ENCODE measurements at places on chromosomes 11 and 22.
A peak's percentile ranks its signal among the peaks of the same experiment; 100 is the strongest.

GRCh38 chr11:129846508-129847335, 31.1 kb downstream of the TMEM45B start:
- DNase-seq = no peak

DNA sequence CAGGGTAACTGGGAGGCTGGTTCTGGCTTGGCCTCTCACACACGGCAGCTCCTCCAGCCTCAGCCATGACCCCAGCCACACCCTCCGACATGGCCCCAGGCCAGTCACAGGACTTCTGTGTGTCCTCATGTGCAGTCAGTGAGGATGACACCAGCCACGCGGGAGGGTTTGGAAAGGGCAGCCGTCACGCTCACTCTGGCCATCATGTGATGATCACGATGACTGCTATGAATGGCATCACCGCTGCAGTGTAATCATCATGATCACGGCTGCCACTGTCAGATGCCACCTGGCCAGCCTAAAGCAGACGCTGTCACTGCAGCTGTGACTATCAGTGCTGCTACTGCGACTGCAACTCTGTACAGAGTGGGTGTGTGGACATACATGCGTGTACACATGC, 640.9 kb downstream of the BRD1 start:
- DNase-seq = no peak

DNA sequence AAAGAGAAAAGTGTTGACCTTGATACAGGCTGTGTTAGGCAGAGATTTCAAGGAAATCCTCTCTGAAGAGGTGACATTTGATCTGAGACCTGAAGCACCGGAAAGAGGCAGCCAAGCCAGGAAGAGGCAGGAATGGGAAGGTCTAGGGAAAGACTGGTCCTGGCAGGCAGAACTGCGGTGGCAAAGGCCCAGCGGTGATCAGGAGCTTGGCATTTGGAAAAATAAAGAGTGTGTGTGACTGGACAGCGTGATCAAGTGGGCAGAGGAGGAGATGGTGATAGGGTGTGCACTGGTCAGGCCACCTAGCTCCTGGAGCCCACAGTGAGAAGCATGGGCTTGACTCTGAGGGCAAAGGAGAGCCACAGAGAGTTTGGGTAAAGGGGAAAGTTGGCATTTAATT, 27.2 kb upstream of the GAB4 start:
- no peak for DNase-seq

- DNase-seq = peak; percentile 80
Measured at GRCh38 chr22:40855071-40855978, 1.1 kb downstream of the ST13 start.

DNA sequence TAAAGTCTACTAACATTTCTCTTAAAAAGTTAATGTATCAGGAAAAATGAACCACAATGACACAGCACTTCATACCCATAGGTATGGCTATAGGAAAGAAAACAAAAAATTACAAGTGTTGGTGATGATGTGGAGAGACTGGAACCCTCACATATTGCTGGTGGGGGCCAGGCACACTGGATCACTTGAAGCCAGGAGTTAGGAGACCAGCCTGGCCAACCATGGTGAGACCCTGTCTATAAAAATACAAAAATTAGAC, 26.7 kb downstream of the TCF20 start:
- no peak for DNase-seq

- no peak for DNase-seq
Measured at GRCh38 chr11:57515332-57516060, at the start of gene SLC43A1. Gene SLC43A1, minus strand, starts transcription at chr11:57515702. Its CDS starts 1,591 bp downstream, at chr11:57514111.

GRCh38 chr11:116643521-116643920, 129.3 kb downstream of the BUD13 start:
- no peak for DNase-seq

DNA sequence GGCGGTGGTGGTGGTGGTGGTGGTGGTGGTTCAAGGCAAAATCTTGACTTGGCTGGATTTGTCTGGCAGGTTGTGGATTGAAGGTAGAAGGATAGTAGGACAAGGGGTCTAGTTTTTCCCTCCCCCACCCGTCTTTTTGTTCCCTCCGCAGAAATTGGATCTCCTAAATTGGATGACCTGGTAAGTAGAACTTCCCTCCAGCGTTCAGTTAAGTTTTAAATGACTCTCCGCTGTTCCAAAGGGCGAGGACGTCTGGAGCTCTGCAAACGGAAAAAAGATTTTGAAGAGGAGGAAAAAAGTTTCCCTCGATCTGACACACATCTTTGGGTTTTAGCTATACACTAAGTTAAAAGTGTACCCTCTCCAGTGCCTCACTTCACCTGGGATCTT, 422 bp upstream of the LGR4 start:
- DNase-seq = no peak

DNA sequence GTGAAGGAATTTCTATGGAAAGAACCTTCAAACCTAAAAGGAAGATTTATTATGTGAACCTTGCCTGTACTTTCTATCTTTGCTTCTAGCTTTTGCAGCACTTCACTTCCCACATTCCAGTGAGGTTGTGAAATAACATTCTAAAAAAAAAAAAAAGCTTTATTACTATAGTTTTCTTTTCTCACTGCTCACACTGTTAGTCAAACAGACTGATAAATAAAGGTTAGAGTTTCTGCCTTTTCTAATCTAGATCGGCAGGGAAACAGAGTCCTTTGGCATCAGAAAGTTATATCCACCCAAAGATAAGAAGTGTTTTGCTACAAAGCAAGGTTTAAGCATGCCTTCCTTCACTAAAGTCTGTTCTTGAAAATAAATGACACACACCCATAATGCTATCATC, 2.8 kb downstream of the AAMDC start:
- DNase-seq = peak; percentile 6

- DNase-seq = peak; percentile 73
Measured at GRCh38 chr11:832529-833113, at the start of gene CD151. Gene CD151, plus strand, starts transcription at chr11:832952. Its CDS starts 3,118 bp downstream, at chr11:836070.

DNA sequence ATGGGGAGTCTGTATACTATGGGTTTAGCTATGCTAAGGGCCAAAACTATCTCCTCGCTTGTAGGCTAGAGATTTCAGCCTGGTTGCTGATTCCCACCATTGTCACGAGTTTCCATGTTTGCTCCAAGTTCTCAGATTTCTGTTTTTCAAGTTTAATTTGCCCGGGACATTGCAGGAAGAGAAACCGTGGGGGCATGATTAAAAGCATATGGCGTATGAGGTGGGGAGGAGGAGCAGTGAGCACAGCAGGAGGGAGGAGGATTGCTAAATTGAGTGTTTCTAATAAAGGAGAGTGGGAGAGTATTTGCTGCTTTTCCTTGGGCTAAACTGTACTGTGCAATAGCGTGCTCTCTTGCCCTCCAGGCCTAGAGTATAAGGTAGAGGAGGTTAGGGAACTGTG, 558.4 kb downstream of the METTL15 start:
- DNase-seq = no peak

- DNase-seq = peak; percentile 30
Measured at GRCh38 chr11:67022341-67022933, 497 bp upstream of the SYT12 start.

DNA sequence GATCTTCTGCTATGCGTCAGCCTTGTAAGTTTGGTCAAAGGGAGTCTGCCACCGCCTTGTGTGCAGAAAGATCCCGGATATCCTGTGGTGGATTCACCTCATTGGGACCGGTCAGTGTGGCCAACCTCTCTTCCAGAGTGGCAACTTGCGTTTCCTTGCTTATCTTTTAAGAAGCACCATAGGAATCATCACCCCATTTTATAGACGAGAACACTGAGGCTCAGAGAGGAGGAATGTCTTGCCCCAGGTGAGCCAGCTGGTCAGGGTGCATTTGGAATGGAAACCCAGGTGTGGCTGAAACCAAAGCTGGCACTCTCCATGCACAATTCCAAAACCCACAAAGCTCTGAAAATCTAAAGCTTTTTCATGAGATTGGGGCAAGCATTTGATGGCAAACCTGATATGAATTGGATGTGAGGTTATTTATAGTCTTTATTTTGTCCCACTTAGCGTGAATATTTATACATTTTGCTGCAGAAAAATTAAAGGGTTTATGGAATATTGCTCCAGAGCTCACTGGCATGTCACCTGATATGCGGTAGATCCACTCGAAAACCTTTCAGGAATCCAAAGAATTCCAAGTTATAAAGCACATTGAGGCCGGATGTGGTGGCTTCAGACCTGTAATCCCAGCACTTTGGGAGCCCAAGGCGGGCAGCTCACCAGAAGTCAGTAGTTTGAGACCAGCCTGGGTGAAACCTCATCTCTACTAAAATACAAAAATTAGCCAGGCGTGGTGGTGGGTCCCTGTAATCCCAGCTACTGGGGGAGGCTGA, 12.1 kb upstream of the EIF3D start:
- DNase-seq = no peak

- no peak for DNase-seq
Measured at GRCh38 chr11:14884667-14885273, 7.3 kb downstream of the CYP2R1 start.

DNA sequence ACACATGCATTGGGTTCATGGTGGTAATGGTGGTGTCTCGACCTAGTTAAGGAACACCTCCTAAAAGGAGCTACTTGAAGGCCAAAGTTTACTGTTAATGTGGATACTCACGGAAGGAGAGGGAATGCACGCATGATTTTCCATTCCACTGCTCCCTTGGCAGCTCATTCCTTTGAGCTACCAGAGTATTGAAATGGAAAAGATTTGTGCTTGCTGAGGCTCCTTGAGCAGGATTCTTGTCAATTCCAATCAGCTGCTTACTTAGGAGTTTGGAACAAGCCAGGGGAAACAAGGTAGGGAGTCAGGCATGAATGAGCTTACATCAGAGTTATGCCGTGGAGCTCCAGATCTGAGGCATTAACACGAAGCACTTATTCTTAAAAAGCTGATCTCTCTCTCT, 108.8 kb downstream of the GRIA4 start:
- no peak for DNase-seq

DNA sequence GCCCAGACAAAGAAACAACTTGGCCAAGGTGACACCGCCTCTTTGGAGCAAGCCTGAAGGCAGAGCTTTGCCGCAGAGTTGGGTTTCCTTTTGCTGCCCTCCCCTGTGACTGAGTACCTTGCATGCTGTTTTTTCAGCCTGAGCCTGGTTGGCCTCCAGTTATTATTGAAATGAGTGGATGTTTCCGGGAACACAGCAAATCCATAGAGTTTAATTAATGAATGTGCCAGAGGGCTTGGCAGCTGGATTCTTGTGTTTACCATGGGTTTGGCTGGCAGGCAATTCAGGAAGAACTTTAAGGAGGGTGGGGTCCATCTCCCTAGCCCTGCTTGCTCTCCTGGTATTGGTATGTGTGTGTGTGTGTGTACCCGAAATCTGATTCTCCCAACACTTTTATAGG, 65.6 kb upstream of the CRYBB3 start:
- no peak for DNase-seq

DNA sequence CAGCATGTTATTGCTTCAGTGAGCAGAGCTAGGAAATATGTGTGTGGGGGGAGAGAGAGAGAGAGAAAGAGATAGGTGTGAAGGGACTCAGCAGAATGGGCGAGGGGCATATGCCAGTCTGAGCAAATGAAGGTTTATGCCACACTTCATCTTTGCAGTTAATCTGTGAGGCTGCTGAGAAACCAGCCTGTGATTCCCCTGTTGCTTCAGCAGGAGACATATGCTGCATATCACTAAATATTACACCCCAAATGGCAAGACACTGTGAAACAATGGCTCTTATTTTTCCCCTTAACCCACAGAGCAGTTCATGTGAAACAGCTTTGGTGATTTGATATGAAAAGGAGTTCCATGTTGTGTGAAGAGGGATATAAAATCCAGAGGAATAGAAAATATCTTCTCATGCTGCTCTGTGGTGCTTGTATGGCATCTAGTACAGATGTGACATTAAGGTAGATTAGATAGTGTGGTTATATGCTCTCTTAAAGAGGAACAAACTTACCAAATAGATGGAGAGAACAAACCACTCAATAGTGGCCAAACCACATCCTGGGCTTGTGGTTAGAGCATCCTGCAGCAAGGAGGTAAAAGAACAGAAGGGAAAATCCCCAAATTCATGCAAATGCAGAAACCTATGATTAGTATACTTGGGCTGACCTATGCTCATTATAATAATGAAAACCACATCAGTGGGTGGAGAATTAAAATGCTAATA, 864.2 kb downstream of the FAM181B start:
- DNase-seq = no peak

- DNase-seq = no peak
Measured at GRCh38 chr11:111557425-111558111, 17.0 kb downstream of the LAYN start.

DNA sequence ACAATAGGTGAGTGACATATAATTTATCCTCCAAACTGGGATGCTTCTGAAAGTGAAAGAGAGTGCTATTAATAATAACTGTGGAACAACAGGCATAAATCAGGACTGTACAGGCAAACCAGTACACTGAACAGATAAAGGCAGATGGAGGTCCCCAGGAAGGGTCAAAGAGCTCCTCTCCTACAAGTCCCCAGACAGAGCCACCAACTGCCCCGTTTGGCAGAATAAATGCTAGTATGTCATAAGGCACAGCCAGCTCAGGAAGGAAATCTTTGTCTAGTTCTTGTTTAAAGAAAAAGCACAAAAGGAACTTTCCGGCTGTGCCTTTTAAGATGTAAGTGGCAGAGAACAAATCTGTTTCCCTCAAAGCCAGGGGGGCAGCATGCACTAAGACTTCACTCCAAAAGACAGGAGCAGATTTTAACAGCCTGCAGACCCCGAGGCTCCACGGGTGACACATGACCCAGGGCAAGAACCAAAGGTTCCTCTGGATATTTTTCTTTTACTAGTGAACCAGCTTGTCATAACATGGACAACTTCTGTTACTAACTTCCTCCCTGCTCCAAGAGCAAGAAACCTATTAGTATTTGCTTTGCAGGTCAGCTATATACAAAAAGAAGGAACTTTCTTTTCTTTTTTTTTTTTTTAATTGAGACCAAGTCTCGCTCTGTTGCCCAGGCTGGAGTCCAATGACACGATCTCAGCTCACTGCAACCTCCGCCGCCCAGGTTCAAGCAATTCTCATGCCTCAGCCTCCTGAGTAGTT, 50.2 kb downstream of the MYH9 start:
- DNase-seq = no peak

DNA sequence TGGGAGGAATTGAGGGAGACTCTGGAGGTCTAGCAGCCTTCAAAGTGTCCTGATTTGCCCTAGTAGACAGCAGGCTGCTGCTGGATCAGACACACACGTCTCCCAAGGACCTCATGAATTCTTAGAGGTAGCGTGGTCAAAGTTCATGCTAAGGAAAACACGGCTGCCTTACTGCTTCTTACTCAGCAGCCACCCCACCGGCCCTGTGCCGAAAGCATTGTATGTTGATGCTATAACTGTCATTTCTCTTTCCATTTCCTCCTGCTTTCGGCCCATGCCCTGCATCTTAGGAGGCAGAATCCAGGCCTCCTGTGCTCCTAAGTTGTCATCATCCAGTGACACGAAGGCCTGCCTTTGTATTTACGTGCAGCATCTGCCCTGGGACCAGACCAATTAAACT, 10.5 kb upstream of the CCND1 start:
- DNase-seq = no peak

DNA sequence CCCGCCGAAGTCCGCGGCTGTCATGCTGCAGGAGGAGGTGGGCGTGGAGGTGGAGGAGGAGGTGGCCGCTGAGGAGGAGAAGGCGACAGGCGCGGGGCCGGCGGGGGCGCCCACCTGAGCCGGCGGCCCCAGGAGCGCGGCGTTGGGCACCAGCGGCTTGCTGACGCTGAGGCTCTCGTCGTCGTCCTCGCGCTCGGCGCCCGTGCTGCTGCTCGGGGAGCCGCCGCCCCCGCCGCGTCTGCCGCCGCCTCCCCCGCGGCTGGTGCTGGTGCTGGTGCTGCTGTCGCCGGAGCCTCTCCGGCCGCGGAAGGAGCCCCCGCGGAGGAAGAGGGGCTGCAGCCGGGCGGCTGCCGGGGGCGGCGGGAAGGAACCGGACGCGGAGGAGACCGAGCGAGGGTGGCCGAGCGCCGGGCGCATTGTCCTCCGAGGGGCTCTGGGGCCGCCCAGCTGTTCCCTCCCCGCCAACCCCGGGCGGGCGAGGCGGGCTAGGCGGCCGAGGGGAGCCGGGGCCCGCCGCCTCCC, 388 bp downstream of the TMEM121B start:
- no peak for DNase-seq

- no peak for DNase-seq
Measured at GRCh38 chr22:27574002-27574366, 227.6 kb downstream of the MN1 start.

Measured in suppressor macrophage treated with lipopolysaccharide for 4 hours (primary cell).